ENCODE measurements at places on chromosomes 7 and 10.

- no peak for DNase-seq
Observed at GRCh38 chr10:64760371-64760770, 1239.2 kb downstream of the REEP3 start.

GRCh38 chr10:91352760-91353159 lies 57.4 kb upstream of the HECTD2 start:
- DNase-seq = no peak

GRCh38 chr10:49116509-49117375 lies 1.4 kb upstream of the VSTM4 start:
- no peak for DNase-seq

DNA sequence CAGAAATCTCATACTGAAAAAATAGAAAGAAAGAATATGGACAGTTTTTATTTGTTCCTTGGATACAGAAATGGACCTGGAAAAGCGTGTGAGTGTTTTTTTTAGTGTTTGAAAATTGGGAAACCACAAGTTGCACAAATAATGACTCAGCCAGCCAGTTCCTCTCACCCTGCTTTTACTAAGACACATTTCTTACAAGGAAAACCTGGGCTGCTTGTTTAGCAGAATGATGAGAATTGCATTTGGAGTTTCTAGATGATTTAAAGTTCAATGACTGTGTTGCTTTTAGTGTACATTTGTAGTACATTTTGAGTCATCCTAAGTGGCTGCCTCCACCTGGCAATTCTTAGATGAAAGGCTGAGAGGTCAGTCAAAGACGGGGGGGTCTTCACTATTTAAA lies 218.7 kb downstream of the ABCA13 start:
- DNase-seq = no peak
